ENCODE measurements at places on chromosomes 7 and 10.

GRCh38 chr7:15891151-15891881 lies 204.8 kb upstream of the MEOX2 start:
- DNase-seq = no peak

- no peak for DNase-seq
These were observed 136.3 kb downstream of the DOCK1 start for GRCh38 chr10:127041552-127041951.

DNA sequence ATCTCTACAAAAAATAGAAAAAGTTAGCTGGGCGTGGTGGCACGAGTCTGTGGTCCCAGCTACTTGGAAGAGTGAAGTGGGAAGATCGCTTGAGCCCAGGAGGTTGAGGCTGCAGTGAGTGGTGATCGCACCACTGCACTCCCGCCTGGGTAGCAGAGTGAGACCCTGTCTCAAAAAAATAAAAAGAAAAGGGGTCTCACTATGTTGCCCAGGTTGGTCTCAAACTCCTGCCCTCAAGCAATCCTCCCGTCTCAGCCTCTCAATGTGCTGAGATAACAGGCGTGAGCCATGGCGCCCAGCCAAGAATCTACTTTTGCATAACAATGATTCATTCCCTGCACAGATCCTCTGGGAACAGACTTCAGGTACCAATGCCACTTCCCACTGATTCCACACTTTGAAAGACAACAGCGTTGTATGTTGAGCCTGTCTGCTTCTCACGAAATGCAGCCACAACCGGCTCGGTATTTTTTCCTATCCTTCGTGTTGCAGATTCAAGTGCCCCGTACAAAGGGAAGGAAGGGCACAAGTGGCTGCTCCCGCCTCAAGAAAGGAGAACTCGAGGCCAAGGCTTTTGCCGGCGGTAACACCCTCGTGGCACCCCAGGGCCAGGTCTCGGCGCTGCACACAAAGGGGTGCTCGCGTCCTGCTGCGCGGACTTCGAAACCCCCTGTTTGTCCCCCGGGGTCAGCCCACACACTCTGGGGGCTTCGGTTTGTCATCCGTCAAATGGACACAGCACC lies 745 bp downstream of the DAGLB start:
- DNase-seq = peak; percentile 42

DNA sequence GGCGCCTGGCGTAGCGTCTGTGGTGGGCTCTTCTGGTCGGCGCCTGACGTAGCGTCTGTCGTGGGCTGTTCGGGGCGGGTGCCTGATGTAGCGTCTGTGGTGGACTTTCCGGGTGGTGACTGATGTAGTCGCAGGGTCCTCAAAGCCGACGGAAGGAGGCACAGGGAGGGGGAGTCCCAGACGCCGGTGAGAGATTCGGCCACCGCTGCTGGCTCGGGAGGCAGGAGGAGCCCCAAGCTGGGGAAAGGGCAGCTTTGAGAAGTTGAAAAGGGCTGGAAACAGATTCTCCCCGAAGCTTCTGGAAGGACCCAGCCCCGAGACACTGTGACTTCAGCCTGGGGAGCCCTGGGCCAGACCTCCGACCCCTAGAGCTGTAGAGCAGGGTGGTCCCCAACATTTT lies 105.7 kb downstream of the DNAJB6 start:
- no peak for DNase-seq

DNA sequence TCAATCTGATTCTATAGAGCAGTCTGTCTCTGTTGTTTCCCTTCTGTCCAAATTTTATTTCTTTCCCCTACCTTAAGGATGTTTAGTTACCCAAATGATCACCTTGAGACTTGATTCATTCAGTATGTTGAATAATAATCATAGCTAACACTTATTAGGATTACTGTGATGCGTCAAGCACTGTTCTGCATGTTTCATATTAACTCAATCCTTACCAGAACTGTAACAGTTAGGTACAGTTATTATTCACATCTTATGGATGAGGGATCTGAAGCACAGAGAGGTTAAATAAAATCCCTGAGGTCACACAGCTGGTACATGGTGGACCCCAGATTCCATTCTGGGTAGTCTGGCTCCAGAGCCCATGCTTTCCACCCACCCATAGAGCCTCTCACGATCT lies 97.9 kb upstream of the SAMD8 start:
- no peak for DNase-seq

DNA sequence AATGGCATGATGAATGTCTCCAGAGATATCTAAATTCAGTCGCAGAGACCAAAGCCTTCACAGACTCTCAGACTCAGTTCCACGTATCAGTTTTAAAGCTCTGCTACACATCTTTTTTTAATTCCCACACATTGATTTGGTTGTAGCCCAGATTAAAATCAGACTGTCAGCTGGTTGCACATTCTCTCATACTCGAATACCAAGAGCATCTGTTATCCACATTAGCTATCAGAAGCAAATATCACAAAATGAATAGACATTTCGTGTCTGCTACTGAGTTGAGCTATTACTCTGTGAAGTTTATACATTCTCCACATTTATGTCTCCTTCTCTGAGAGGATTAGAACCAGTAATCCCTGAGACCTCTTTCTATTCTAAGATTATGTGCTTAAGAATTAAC lies 229.2 kb downstream of the GPAM start:
- DNase-seq = no peak

DNA sequence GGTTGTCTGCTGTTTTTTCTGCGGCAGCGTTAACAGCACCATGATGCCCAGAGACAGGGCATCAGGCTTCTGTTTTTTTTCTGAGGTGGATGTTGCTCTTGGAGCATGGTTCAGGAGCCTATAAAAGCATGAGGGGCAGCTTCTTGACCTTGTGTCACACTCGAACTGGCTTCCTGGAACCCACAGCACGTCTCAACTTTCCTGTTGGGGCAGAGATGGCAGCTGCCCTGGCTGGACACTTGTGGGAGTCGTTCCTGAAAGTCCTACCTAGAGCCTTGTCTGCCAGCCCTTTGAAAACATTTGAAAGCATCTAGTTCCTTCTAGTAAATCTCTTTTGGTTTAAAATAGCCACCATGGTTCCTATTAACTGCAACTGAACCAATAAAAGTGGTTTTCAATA lies 28.9 kb upstream of the PRKAG2 start:
- DNase-seq = no peak

DNA sequence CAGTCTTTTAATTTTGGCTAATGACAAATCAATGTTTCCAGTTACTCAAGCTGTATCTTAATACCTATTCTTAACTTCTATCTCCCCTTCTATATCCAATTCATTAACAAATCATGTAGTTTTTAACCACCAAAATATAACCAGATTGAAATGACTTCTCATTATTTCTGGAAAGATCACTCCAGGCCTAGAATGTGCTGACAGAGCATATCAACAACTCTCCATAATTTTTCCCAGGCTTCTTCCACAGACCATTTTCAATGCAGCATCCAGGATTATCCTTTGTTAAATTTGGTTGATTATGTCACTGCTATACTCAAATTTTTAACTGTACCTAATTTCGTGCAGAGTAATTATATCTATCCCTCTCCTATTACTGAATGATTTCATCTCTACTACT lies 704.1 kb downstream of the PCDH15 start:
- no peak for DNase-seq
